HS-5 (cell line): ENCODE measurements at places on chromosomes 16 and 17.

DNA sequence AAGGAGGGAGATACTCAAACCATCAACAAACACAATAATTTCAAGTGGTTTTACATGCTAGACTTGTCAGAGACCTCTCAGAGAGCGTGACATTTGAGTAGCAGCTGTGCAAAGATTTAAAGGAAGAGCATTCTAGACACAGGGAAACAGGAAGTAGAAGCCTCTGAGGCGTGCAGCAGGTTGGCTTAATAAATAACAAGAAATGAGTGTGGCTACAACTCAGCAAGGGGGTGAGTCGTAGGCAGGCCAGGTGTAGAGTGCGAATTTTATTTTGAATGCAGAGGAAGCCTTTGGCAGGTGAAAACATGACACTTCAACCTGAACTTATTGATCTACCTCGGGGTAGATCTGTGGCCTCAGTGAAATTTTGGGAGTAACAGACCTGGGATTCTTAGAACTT lies 73.2 kb upstream of the MRTFB start:
- no peak for DNase-seq

GRCh38 chr16:85859818-85860125 lies 39.2 kb upstream of the IRF8 start:
- DNase-seq, result no peak

GRCh38 chr17:14143688-14144087 lies 74.4 kb downstream of the COX10 start:
- no peak for DNase-seq

- DNase-seq, result no peak
Measured at GRCh38 chr17:17347234-17347955, 44.2 kb downstream of the NT5M start.

- DNase-seq, result no peak
Measured at GRCh38 chr17:34254651-34255380, at the start of gene CCL2. Gene CCL2 (plus strand): TSS chr17:34255285. CDS start chr17:34255350, 65 bp downstream.

DNA sequence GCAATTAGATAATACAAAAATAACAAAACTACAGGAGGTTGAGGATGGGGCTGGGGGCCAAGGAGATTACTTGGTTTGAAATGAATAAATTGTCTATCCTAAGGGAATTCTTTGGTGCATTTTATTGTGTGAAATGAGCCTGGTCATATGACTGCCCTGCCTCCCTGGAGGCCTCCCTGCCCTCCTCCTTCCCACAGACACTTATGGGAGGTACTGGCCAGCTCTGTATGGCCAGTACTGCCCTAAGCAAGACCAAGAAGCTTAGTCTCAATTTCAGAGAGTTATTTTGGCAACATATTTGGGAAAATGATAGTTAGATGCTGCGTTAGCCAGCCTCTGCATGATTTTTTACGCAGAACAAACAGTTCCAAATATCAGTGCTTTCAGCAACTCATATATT lies 511.9 kb downstream of the WWOX start:
- no peak for DNase-seq

DNA sequence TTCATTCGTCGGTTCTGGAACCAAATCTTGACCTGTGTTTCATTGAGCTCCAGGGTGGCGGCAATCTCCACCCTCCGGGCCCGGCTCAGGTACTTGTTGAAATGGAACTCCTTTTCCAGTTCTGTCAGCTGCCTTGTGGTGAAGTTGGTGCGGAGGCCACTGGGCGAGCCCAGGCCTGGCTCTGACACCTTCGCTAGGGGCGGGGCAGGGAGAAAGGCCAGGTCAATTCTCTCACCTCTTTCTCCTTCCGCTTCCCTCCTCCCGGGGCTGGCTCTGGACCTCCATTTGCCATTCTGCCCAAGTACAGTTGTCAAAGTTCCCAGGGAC lies 1.2 kb downstream of the HOXB1 start:
- no peak for DNase-seq

- DNase-seq, result no peak
Measured at GRCh38 chr17:82092628-82092994, 5.4 kb downstream of the FASN start.

GRCh38 chr16:79336437-79337229 lies 263.9 kb downstream of the MAF start:
- no peak for DNase-seq

- no peak for DNase-seq
Measured at GRCh38 chr16:28218109-28218508, 6.3 kb upstream of the XPO6 start.
